ENCODE measurements at places on chromosomes 6 and 20.

DNA sequence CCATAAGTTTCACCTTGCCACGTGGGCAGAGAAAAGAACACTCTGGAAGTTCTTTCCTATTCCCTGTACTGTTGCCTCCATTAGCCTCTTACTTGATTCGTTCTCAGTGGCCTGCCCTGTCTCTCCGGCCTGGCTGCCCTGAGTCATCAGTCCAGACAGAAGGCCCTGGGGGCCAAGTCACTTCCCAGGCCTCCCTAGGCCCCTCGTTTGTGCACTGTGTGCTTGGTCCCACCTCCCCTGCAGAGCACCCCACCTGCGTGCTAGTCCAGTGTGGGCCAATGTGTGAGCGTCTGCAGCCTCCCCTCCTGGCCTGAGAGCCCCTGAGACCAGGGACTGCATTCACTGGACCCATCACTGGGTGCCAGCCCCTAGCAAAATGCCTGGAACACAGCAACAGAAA lies 191.2 kb upstream of the RREB1 start:
- no peak for DNase-seq

DNA sequence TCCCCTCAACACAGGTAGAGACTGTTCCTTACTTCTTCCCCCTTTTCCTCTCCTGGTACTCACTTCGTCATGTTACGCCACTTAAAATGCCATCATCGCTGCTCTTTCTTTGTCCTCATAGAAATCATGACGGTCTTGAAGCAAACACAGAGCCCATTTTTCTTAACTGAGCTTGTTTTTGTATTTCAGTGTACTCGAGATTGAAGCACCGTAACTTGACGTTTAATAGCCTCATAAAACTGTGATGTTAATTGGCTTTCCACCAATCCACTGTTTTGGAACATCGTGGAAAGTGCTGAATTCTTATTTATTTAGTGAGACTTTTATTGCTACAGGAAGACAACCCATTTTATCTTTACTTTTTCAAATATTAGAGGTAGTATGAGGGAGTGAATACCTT lies 38.7 kb downstream of the DUSP22 start:
- DNase-seq, result no peak

DNA sequence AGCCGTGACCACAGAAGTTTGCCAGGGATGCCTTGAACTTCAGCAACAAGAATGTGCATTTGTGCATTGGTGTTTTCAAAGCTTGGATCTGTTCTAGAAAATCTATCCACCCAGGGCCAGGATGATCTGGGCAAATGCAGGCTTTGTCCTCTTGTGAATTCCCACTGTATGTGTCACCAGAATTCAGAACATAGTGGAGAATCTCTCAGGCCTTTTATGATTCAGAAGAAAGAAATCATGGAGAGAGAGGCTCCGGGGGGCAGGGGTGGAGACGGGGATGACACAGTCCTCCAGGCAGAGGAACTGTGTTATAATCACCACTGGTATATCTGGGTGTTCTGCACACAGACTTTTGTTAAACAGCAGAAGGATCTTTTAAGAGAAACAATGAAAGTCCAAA lies 304.1 kb downstream of the CDH4 start:
- no peak for DNase-seq

GRCh38 chr6:80151635-80152034 lies 45.2 kb downstream of the BCKDHB start:
- DNase-seq, result no peak

All from activated CD4-positive, alpha-beta T cell treated with anti-CD3 and anti-CD28 coated beads, Interleukin-2, amount 50 U/mL, for 48 hours (primary cell).